ENCODE measurements at places on chromosomes 2 and 18. TPM values are rescaled to one million over a fixed set of nuclear protein-coding genes. Genes with fewer than 3 reads are reported as not detected.

- DNase-seq: no peak
- H3K27ac ChIP-seq: no peak overlapping the region
- no peaks in the 10 kb centered on the region for H3K36me3 ChIP-seq
Measured at GRCh38 chr2:59150217-59150849, 909.2 kb upstream of the FANCL start.

Gene HOXD4
- not detected for total RNA-seq

GRCh38 chr2:78427170-78427569 is 598.3 kb upstream of the REG3G start:
- DNase-seq: no peak
- H3K27me3 ChIP-seq: no peaks in the 10 kb centered on the region
- no peak overlapping the region for H3K27ac ChIP-seq
- no peaks in the 10 kb centered on the region for H3K36me3 ChIP-seq
- no peaks in the 10 kb centered on the region for H3K4me1 ChIP-seq

DNA sequence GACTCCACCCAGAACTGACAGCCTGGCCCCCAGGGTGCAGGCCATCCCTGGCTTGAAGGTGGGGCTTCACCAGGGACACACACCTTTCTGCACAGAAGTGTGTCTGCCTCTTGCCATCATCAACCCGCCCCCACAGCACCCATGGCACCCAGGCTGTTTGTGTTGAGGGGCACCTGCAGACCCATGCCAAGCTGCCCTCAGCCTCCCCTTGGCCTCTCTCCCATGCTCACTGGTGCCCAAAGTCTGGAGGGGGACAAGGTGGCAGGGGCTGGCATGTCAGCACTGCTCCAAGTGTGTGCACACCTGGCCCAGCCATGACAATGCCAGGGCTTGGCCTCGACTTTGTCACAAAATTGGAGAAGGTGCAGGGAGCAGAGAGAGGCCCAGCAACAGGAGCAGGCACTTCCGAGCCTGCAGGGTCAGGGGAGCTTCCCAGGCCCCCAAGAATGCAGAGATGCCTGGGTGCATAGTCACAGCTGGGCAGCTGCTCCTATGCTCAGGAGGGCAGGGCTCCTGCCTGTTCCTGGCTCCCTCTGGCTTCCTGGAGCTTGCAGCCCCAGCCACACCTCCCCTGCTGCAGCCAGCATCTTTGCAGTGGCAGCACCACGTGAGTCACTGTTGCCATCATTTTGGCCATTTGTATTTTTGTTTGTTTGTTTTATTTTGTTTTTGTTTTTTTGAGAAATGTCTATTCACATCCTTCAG is 280.6 kb upstream of the UBE2E3 start:
- H3K4me1 ChIP-seq: peaks cover under 1% of the 10 kb centered on the region
- H3K27me3 ChIP-seq: no peaks in the 10 kb centered on the region
- no peak overlapping the region for H3K4me3 ChIP-seq
- DNase-seq: no peak
- H3K27ac ChIP-seq: no peak overlapping the region
- no peaks in the 10 kb centered on the region for H3K36me3 ChIP-seq

Gene RESP18
- not detected for total RNA-seq

Gene MDH1B
- total RNA-seq: 4.1 TPM

GRCh38 chr2:201523506-201523905 is 72.0 kb downstream of the STRADB start:
- H3K4me1 ChIP-seq: no peaks in the 10 kb centered on the region
- no peaks in the 10 kb centered on the region for H3K36me3 ChIP-seq
- H3K27ac ChIP-seq: no peak overlapping the region
- no peak overlapping the region for H3K4me3 ChIP-seq
- no peaks in the 10 kb centered on the region for H3K27me3 ChIP-seq

GRCh38 chr2:84450288-84451227 is 8.5 kb downstream of the SUCLG1 start:
- H3K27ac ChIP-seq: no peak overlapping the region
- no peaks in the 10 kb centered on the region for H3K27me3 ChIP-seq
- no peaks in the 10 kb centered on the region for H3K36me3 ChIP-seq
- no peak for DNase-seq

- H3K36me3 ChIP-seq: no peaks in the 10 kb centered on the region
- H3K27ac ChIP-seq: peak overlapping the region; percentile 7
- H3K4me1 ChIP-seq: peaks cover 32% of the 10 kb centered on the region
- DNase-seq: no peak
- H3K4me3 ChIP-seq: no peak overlapping the region
Measured at GRCh38 chr2:101135412-101136296, 15.5 kb downstream of the TBC1D8 start.

Measured in PC-9 (cell line).